ENCODE measurements at places on chromosomes 7 and 10.

GRCh38 chr10:101441541-101442455 is 87.8 kb downstream of the BTRC start:
- DNase-seq, result no peak

DNA sequence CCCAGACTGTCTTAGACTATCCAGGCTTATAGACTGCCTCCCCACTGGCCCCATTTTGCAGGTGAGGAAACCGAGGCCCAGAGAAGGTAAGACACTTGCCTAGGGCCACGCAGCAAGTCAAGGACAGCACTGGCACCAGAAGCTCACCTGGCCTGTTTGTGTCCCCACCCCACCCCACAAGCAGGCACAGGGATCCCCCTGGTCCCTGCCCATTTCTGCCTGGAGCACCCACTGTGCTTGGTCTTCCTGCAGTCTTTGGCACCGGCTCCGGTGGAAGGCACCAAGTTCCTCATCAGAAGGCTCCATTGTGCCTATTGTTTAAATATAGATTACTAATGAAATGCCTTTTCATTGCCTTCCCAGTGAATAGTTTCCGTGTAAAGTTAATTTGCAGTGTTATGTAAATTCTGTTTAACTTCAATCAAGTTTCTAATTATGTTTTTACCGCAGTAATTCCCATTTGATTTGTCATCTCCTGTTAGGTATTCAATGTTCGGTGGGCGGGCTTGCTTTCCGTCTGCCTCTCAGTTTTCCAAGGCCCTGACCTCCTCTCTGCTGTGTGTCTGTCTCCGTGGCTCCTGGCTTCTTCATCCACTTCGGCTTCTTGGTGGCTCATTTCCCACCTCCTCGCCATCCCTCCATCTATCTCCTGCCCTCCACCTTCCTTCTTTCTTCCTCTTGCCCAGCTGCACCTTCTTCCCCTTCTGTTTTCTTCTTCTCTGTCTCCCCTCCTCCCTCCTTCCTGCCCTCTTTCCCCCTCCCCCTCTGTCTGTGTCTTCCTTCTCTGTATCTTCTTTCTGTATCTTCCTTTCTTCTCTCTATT is 75.8 kb downstream of the ZMIZ1 start:
- DNase-seq, result no peak

DNA sequence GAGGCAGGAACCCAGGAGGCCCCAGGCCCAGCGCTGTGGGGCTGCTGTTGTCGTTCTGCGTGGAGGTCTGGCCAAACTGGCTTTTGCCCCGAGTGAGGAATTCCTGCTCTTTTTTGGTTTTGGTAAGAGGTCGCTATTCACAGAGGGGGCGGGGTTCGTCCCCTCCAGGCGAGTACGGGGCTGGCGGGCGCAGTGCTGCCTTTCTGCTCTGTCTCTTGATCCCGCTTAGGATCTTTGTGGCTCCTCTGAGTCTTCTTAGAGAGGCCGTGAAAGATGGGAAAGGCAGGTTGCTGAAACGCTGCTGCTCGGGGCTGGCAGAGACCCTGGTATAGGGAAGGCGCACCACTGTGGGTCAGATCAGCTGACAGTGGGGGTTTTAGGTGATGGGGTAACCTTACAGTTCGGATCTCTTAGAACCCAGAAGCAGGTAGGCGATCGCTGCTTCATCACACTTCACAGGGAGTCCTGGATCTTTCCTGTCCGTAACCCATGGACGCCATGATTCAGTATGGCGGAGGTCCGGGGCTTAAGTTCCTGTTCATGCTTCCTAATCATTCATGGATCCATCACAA is 136.7 kb downstream of the KIF20B start:
- no peak for DNase-seq

DNA sequence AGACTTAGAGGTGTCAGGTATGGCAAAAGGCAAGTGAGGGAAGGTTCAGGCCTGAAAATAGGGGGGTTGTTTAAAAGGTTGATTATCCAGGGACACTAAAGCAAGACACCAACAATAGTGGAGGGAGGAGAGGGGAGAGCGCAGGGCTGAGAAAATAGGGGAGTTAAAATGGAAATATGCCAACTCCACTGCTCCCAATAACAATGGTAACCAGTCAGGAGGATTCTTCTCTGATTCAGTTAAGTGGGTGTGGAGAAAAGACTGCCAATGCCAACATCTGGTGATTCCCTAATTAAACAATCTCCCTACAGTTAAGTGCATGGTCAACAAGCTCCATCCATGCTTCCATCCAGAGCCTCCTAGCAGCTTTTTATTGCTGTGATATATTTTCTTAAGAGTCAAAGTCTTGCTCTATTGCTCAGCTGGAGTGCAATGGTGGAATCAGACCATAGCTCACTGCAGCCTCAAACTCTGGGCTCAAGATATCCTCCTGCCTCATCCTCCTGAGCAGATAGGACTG is 183.3 kb downstream of the JAZF1 start:
- DNase-seq, result no peak

- no peak for DNase-seq
Measured at GRCh38 chr7:102205915-102206314, 80.8 kb upstream of the SH2B2 start.
